T-helper 17 cell (primary cell): ENCODE measurements at places on chromosomes 12 and 14. TPM values are rescaled to one million over a fixed set of nuclear protein-coding genes. Genes with fewer than 3 reads are reported as not detected.

DNA sequence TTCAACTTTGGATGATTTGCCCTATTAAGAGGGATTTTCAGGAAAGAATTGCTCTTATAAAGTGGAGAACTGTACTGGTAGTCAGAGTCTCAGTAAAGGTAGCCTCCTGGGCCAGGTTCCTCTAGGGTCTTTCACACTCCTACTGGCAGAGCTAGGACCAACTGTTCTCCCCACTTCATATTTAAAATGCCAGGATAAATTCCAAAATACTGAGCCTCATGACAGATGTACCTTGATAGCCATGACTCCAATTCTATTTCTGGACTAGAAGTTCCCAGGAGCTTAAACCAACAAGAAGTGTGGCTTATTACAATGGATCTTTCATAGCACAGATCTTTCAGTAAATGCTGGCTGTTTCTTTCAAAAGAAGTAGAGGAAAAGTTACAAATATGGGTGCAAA is 126.5 kb downstream of the C12orf75 start:
- H3K4me1 ChIP-seq, result no peaks in the 10 kb centered on the region
- peaks cover 8% of the 10 kb centered on the region for H3K27me3 ChIP-seq
- H3K27ac ChIP-seq, result no peak overlapping the region
- H3K4me3 ChIP-seq, result no peak overlapping the region

DNA sequence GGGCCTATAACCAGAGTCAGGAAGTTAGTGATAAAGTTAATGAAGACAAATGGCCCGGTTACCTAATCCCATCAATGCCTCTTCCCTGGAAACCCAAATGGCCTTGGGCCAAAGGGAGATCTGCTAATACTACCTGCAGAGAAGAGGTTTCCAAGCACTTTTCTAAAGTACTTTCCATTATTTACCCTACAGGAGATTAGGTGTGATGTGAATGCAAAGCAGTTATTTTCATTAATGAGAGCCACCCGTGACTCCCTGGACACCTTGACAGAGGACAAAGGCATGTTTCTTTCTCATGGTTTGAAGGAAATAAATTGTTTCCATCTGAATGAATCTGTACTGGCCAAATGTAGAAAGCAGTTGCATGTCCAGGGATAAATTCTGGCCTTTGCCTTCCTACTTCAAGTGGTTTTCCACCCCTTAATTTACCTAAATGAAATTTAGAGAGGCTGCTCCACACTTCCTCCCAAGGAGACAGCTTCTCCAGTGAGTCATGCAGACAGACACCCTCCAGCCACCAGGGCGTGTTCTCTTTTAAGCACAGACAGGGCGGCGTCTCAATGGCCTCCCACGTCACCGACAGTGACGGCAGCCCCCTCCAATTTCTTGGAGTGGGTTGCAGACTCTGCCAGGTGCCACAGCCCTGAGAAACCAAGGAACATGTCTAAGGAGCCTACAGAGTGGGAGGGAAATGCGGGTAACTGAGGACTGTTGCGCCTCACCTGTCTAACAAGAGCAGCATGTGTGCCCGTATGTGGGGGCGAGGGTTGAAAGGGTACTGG is 43.9 kb upstream of the GNPNAT1 start:
- DNase-seq, result no peak
- H3K27me3 ChIP-seq, result peaks cover 5% of the 10 kb centered on the region
- H3K27ac ChIP-seq, result no peak overlapping the region
- no peak overlapping the region for H3K4me3 ChIP-seq
- H3K36me3 ChIP-seq, result no peaks in the 10 kb centered on the region
- peaks cover 5% of the 10 kb centered on the region for H3K4me1 ChIP-seq

DNA sequence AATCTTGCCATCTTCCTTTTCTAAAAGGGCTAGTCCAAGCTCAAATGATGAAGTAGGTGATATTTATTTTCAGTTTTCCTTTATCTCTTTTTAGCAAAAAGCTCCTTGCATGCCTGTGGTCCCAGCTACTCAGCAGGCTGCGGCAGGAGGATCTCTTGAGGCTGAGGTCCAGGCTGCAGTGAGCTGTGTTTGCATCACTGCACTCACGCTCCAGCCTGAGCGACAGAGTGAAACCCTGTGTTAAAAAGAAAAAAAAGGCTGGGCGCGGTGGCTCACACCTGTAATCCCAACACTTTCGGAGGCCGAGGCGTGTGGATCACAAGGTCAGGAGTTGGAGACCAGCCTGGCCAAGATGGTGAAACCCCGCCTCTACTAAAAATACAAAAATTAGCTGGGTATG is 5.0 kb downstream of the TMEM116 start:
- H3K4me1 ChIP-seq, result peaks cover 47% of the 10 kb centered on the region
- no peak overlapping the region for H3K27ac ChIP-seq
- no peaks in the 10 kb centered on the region for H3K27me3 ChIP-seq
- H3K4me3 ChIP-seq, result no peak overlapping the region
- no peak for DNase-seq
- H3K36me3 ChIP-seq, result peaks cover 3% of the 10 kb centered on the region

The CLEC4A gene
- total RNA-seq, result 2.7 TPM

The RD3L gene
- 0.86 TPM for total RNA-seq

The AVPR1A gene
- 0.07 TPM for total RNA-seq
